ENCODE measurements at places on chromosomes 1 and 21.

- no peak for DNase-seq
Observed at GRCh38 chr1:214764502-214764901, 161.5 kb downstream of the CENPF start.

GRCh38 chr1:12300706-12301105 is 70.9 kb downstream of the VPS13D start:
- DNase-seq = no peak

- no peak for DNase-seq
Observed at GRCh38 chr21:28337315-28337714, 655.4 kb downstream of the LTN1 start.

DNA sequence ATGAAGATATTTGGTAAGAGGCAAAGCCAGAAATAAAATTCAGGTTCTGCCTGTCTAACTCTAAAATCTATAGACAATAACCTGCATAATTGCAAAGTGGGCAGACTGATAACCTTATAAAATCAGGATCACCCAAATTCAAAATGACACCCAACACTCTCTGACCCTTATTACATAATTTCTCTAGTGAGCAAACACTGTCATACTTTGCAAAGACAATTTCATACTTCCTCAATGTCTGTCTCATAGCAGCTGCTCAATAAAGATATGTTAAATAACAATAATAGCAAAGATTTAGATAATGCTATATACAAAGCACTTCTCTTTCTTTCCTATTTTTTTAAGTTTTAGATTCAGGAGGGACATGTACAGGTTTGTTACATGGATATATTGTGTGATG is 118.5 kb downstream of the UCHL5 start:
- no peak for DNase-seq

All from activated naive CD4-positive, alpha-beta T cell (primary cell).